Kidney capillary endothelial cell (primary cell): ENCODE measurements at places on chromosomes 5 and 9.

DNA sequence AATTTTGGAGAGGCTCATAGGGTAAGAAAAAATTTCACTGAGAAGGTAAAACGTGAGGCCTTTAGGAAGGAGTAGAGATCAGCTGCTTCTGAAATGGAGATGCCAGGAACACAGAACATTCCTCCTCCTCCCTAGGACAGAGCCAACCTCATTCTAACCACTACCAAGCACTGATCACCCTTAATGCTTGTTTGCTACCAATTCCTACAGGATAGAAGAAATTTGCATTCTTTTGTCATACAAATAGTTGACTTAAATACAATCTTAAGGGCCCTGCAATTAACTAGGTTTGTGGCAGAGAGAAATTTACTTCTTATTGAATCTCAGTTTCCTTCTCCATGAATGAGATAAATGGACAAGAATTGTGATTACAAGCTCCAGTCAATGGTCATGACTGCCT lies 780.2 kb upstream of the WWC1 start:
- no peak for DNase-seq

DNA sequence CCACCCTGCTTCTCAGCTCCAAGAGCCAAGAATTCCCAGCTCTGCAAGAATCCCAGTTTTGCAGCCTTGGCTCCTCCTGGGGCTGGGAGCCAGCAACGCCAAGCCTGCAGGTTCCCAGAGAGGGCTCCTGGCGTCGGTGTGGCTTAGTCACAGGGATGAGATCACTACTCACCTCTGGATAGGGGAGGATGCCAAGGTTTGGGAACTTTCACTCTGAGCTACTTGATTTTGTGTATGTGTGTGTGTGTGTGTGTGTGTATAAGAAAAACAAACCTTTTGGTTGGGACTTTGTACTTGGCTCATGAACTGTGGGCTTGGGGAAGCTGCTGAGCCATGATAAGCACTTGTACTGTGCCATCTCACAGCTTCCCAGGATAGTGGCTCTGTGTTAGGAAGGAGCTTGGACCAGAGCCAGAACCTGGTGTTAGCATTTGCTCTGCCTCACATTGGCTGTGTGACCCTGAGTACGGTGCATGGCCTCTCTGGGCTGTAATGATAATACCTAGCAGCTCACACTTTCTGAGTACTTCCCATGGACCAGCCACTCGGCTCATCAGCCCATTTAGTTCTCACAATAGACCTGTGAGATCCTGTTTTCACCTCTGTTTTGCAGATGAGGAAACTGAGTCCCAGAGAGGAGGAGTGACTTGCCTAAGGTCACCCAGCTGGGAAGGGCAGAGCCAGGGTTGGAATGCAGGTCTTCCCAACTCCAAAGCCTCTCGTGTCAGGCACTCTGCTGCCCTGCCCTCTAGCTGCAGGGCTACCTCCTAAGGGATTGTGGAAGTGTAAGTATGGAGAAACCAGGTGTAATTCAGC lies 41.4 kb upstream of the DAB2IP start:
- DNase-seq = peak; percentile 33

DNA sequence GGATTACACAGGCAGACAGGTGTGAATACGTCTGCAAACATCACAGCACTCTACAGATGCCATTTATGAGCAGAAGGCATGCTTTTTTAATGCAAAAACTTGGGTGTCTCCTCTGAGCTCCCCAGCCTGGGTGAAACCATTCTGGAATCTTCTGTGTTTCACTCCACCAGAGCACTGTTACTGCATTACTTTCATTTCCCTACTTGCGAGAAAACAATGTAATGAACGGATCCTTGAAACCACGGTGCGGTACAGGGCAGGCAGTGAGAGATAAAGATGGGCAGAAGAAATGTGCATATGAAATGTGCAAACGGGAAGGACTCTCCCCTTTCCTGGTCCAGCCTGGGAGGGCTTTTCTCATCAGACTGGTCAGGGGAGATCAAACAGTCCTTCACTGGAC lies 584.3 kb upstream of the KLF4 start:
- no peak for DNase-seq

- DNase-seq = no peak
Measured at GRCh38 chr5:138538943-138539627, 4.0 kb downstream of the ETF1 start.
